Left renal pelvis (tissue), 4 donors: ENCODE measurements at places on chromosomes 3 and 15.
A peak's percentile ranks its signal among the peaks of the same experiment; 100 is the strongest.

GRCh38 chr3:143970773-143971358 is 757 bp upstream of the DIPK2A start:
- peak; percentile 39 for DNase-seq

GRCh38 chr3:85053626-85054025 is 94.8 kb downstream of the CADM2 start:
- no peak for DNase-seq

DNA sequence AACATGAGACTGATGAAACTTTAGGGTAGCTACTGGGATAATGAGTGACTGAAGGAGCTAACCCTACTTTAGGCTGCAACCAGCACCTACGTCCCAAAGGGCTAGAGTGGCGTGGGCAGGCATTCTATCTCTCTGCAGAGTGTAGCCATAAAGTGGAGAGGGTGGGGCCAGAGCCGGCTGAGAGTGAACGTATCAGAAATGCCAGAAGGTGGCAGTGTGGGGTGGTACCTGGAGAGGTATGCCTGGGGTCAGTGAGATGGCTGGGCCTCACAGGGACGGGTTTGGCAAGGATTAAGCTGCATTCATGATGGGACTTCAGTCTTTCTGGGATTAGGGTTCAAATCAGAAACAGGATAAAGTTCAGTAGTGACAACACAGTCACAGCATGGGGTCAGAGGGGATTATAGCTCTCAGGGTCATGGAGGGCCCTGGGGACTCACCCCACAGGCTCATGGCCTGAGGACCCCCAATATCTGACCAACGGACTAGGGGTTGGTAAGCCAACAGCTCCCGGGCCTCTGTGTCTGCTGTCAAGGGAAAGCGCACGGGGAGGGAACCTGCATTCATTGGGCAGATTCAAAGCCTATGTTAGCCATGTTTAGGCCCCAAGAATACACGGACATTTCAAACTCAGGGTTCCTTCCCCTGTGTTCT is 86.5 kb upstream of the FOXB1 start:
- DNase-seq = peak; percentile 29

- no peak for DNase-seq
These were observed 178.4 kb downstream of the ARRDC4 start for GRCh38 chr15:98138910-98139309.

DNA sequence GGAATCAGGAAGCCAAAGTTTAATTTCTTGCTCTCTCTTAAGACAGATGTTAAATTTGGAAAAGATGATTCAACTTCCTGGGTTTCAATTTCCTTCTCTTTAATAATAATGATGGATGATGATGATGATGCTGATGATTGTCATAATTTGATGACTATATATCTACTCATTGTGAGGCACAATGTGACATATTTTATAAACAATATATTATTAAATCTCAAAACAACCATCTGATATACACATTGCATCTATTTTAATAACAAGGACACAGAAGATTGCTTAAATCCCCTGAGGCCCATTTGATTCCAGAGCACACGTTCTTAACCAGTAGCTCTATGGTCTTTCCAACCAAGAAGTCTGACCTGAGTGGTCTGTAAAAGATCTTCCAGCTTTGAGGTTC is 124.0 kb downstream of the CNTN6 start:
- DNase-seq = no peak

- DNase-seq = peak; percentile 34
These were observed 210.9 kb upstream of the KCNMB2 start for GRCh38 chr3:178325330-178325729.

GRCh38 chr3:157176934-157177333 is 17.0 kb upstream of the CCNL1 start:
- no peak for DNase-seq

DNA sequence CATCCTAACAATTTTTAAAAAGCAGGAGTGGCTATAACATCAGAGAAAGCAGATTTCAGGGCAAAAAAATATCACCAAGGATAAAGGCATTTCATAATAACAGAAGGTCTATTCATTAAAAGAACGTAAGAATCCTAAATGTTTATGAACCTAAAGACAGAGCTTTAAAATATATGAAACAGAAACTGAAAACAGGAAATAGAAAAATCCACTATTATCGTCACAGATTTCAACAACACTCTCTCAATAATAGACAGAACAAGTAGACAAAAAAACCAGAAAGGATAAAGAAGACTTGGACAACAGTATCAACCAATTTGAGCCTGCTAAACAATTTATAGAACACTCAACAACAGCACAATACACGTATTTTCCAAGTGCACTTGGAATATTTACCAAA is 71.4 kb downstream of the FBXL22 start:
- no peak for DNase-seq

- DNase-seq = no peak
These were observed 242.3 kb upstream of the ICE2 start for GRCh38 chr15:60721257-60721626.

DNA sequence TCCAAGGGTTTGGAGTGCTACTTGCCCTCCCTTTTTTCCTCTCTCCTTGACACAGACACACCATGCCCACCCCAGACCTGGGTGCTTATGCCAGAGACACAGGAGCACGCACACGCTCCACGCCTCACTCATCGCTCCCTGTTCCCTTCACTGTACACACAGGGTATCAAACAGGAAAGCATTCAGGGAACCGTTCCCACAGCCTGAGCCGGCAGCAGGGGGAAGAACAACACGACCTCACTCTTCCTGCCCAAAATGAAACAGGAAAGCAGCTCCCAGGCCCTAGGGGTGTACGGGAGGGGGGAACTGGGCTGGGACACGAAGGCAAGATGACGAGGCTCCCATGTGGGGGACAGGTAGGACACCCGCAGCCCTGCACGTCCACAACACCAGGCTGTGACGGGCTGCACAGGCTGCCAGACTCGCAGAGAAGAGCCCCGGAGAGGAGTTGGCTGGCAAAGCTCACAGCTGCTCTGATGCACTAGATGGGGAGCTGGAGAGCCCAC is 11.2 kb downstream of the DLL4 start:
- no peak for DNase-seq

DNA sequence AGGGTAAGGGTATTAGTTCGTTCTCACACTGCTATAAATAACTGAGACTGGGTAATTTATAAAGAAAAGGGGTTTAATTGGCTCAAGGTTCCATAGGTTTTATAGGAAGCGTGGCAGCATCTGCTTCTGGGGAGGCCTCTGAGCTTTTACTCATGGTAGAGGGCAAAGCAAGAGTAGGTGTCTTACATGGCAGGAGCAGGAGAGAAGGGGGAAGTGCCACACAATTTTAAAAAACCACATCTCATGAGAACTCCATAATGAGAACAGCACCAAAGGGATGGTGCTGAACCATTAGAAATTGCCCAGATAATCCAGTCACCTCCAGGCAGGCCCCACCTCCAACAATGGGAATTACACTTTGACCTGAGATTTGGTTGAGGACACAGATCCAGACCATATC is 12.2 kb downstream of the RNF111 start:
- DNase-seq = no peak

DNA sequence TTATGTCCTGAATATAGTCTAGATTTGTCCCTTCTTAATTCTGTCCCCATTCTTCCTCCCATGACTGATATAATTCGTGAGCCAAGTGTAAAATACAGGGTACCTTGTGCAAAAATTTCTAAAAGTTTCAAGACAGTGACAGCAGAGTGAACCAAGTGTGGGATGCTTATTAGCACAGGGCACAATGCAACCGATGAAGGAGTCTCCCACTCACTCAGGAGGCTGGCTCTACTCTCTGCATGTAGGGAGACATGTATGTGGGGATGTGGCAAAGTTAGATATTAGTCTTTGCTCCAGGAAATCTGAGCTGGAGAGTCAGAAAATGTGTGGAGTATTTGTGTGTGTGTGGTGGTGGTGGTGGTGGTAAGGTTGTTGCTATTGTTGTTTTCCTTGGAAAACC is 305.9 kb downstream of the CHL1 start:
- no peak for DNase-seq

- no peak for DNase-seq
These were observed 13.6 kb downstream of the HAPLN3 start for GRCh38 chr15:88881775-88882174.

DNA sequence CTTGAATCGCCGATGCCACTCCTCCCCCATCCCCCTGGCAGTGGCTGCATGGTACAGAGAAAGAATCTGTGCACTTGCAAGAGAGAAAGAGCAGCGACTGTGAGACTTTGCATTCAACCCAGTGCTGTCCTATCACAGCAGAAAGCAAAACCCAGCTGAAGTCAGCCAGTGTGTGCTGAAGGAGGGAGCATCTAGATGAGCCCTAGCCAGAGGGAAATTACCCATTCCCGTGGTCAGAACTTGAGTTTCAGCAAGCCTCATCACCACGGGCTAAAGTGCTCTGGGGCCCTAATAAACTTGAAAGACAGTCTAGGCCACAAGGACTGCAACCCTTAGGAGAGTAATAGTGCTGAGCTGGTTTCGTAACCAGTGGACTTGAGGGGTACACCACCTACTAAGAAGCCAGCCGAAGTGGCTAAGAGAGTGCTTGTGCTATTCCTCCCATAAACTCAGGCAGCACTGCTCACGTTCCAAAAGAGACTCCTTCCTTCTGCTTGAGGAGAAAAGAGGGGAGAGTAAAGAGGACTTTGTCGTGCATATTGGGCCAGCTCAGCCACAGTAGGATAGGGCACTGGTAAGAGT is 15.2 kb upstream of the PIK3R4 start:
- no peak for DNase-seq
